ENCODE measurements at places on chromosomes 12 and 14.

DNA sequence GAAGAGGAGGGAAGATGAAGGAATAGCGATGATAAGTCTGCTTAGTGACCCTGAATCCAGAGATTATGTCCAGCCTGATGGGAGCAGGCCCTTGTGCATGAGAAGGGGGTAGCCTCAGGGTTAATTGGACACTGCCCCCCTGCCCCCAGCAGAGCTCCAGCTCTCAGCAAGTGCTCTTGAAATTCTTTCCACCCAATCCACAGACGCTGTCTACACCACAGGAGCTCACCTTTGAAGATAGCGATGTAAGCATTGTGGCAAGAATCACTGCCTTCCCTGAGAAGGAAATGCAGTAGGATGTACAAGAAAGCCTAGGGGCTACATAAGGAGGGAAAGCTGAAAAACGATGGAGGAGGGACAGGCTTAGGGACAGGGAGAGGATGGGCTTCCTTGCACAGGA lies 39.4 kb downstream of the CRACR2A start:
- no peak for DNase-seq

- no peak for DNase-seq
Measured at GRCh38 chr12:66896797-66897196, 217.9 kb upstream of the GRIP1 start.

DNA sequence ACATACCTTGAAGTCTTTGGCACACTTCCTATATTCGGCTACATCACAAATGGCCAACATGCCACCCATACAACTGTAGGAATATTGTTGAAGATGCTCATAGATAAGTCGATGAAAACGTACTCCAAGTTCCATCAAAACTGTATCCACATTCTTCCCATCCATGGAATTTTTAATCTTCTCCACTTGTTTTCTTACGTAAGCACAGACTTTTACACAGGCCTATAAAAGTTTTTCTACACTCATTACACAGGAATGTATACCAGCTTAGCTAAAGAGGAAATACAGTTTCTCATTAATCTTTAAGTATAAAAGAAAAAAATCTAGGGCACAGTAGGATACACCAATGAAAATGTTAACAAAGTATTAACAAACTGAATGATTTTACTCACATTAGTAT lies 59.1 kb downstream of the EXOC5 start:
- no peak for DNase-seq

DNA sequence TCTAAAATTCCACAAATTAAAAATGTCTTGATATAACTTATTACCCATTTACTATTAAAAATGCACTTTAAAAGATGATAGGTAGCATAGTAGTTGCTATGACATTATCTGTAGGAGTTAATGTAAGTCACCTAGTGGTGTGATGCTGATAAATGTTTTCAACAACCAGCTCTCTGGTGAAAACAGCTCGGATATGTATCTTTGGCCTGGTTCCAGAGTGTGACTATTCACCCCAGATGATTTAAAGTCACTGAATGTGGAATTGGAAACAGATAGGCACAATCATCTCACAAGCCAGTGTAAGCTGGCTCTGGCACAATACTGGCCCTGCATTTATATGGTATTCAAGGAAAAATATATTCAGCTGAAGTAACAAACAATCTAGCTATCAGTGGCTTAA lies 9.2 kb upstream of the CCDC196 start:
- peak; percentile 1 for DNase-seq

- DNase-seq: peak; percentile 75
Measured at GRCh38 chr12:49055978-49056754, 4.4 kb downstream of the KMT2D start.

- DNase-seq: no peak
Measured at GRCh38 chr14:100074431-100075100, 9.3 kb downstream of the EVL start.

DNA sequence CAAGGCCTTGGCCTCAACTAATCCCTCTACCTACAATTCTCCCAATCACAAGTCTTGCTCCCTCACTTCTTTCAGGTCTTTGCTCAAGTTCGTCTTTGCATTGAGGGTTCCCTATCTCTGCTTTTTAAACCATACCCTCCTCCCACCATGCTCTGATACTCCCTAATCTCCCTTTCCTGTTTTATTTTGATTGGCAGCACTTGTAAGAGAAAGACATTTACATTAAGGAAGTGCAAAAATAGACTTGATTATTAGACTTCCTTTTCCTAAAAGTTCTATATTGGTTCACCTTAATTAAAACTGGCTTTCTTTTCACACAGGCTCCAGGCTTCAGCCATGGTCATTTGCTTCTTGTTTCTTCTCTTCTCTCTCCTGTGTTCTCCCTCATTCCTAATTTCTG lies 18.3 kb upstream of the WIF1 start:
- DNase-seq: no peak

Measured in NCI-H82 (cell line).